ENCODE measurements at places on chromosomes 2 and 18.

- no peak for DNase-seq
Observed at GRCh38 chr2:7502336-7502735, 585.1 kb downstream of the RNF144A start.

DNA sequence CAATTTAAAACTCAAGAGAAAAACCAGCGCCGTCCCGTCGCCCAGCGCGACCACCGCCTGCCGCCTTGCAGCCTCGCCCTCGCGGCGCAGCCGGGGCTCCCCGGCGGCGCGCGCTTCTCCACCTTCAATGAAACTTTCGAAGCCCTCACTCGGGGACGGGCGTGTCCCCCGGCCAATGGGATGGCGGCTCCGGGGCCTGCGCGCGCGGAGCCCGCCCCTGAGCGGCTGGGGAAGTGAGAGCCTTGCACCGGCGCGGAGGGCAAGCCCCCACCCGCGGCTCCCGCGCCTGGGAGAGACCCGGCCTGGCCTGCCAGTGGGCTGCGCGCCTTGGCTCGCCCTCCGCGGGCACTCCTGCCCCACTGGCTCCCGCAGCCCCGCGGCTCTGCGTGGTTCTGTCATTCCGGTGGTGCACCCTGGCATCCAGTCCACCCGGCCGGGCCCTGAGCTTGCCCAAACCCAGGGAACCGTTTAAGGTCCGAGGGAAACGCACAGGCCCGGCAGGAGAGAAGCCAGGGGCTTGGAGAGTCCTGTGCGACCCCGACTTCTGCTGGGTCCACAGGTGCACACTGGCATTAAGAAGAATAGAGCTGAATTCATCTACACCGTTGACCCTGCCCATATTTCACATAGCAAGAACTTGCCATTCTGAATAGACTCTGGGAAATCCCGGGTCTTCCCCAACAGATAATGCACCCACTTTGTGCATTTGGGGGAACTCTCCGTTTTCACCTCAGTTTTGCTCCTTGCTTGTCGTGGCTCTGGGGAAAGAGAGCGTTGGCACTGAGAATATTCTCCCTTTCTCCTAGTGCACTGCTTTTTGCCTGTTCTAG lies at the start of gene PIEZO2:
PIEZO2 (minus strand) TSS at position 129 of the 830 bp plus-strand sequence. CDS start 981 bp downstream, outside the sequence.
- peak; percentile 53 for DNase-seq

DNA sequence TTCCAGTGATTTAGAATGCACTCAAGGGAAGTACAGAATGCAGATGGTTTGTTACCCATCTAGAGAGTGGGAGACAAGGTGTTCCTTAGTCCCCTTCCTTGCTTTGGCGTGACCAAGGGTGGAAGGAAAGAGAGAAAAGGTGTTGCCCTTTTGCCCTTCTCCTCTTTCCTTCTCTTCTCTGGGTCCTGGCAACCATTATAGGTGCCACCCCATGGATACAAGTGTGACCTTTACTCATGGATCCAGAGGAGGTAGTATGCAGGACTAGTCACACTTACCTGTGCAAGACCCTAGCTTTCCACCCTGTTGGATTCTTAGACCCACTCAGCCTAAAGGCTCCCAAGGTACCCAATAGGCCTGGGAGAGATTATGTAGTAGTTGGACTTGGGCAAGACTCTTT lies 11.6 kb upstream of the RBFA start:
- DNase-seq, result no peak

DNA sequence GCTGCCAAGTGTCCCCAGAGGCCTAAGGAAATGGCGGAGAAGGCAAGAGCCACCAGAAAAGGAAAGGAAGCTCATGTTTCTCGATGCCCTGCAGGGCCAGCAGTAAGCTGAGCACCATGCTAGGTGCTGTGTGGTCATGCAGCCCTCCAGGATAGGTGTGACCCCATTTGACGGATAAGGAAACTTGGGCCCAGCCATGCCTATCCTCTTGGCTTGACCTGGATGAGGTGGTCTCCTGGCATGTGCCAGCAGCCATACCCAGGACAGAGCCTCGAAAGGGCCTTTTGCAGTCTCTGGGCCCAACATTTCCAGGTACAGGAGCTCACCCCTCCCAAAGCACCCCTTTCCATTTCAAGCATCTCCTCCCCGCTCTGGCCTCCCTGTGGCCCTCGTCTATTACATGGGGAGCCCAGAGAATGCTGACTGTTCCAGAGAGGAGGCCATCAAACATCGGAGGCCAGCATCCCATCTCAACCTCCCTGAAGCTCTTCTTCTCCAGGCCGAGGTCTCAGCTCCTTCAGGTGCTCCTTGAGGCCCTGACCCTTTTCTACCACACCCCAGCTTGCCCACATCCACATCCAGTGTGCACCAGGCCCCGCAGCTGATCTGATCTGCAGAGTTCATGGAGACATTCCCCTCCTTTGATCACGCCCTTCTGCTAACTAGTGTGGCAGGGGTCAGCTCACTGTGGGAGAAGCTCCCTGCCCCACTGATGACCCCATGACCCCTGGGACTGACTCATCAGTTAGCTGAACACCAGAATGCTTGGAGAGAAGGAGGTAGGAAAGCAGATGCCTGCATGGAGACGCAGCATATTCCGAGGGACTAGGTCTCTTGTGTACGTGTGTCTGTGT lies 208.4 kb downstream of the TNS1 start:
- DNase-seq, result no peak

DNA sequence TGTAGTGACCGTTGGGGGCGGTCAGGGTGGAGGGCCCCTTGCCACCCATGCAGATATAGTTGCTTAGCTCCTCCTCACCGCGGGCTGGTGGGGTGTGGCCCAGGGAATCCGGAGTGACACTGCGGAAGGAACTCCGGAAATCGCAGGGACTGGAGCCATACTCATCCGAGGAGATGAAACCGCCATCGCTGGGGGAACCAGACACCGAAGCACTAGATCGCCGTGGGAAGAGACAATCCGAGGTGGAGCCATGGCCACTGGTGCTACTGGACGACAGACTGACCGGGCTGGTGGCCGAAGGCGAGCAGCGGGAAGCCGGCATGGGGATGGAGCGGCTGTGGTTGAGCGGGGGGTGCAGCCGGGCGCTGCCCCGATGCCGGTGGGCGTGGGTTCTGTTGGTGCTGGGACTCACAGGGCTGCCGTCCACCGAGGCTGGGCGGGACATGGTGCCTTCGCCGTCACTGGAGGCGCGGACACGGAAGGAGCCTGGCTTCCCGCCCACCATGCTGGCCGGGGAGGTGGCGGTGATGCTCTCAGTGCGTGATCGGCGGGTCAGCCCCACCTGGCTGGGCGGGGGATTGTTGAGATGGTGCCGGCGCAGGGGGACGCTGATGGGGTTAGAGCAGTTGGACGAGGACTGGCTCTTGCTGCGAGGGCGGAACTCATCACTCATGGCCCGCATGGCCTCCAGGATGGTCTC lies 2.2 kb downstream of the IRS1 start:
- DNase-seq, result no peak

DNA sequence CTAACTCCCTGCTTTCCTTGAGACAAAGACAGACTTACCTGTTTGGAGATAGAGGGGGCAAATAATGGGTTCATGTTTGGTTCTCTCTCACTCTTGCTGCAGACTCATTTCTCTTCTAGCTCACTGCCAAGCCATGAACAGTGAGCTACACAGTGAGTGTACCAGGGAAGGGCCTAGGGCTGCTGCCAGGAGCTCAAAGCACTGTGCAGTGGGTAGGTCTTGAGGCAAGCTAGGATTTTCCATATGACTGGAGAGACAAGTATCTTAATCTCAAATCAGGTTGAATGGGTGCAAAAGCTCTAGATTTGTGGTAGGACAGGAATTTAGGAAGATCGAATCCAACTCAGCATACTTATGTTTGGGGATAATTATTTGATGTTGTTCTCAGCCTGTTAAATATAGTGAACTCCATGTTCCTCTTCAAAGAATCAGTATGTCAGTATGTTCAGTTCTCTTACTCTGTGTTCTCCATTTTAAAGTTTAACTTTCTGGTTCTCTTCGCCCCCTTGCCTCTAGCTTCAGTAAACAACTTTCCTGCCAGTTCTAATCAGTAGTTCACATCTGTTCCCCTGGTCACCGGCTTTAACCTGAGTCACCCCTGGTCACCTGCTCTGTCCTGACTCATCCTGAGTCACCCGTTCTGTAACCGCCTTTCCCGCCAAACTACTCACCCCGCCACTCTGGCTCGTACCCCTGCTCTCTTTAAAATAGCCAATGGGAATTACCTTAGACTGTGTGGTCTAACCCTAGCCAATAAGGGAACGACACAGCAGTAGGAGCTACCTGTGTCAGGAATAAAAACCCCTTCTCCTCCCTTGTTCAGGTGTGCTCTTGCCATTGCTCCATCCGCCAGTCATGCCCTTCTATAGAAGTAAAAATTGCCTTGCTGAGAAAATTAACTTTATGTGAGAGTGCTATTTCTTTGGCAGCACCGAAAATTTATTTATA lies 21.9 kb downstream of the SLC25A52 start:
- DNase-seq, result no peak

- DNase-seq, result peak; percentile 92
Observed at GRCh38 chr2:113324684-113325160, 46.0 kb upstream of the PAX8 start.

DNA sequence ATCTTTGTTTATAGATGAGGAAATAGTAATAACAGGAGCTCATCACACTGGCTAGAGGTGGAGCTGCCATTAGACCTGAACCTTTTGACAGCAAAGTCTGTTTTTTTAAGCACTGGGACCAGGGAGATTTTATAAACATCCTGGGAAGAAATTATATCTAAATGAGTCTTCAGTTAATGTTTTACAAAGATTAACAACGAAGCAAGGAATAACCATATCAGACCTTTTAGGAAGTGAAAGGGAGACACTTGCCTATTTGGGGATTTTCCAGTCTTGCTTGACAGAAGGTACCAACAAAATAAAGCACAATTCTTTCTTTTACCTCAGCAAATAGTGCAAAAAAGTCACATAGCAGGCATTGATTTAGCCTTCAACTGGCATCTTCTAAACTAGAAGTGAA lies 777.0 kb downstream of the CPS1 start:
- no peak for DNase-seq

DNA sequence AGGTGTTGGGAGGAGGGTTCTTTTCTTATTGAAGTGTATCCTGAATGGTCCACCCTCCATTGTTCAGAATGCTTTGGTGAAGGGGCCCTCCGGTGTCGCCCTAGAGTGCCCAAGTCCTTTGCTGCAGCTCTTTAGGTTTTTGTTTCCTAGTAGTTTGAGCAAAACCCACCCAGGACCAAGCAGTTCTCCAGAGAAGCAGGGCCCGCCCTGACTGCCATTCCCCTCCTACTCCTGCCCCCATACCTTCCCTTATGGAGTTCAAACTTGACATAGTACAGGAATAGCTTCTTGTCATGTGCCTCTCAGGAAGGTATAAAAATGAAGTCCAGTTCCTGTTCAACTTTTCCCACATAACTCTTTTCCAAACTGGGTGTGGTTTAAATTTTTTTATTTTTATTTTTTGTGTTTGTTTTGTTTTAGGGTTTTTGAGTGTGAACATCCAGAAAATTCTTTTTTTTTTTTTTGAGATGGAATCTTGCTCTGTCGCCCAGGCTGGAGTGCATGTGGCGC lies 5.6 kb downstream of the MERTK start:
- DNase-seq, result no peak

GRCh38 chr18:45059695-45060094 lies 379.0 kb downstream of the SETBP1 start:
- DNase-seq, result no peak

- DNase-seq, result no peak
Observed at GRCh38 chr2:27965841-27966240, 75.3 kb downstream of the BABAM2 start.

DNA sequence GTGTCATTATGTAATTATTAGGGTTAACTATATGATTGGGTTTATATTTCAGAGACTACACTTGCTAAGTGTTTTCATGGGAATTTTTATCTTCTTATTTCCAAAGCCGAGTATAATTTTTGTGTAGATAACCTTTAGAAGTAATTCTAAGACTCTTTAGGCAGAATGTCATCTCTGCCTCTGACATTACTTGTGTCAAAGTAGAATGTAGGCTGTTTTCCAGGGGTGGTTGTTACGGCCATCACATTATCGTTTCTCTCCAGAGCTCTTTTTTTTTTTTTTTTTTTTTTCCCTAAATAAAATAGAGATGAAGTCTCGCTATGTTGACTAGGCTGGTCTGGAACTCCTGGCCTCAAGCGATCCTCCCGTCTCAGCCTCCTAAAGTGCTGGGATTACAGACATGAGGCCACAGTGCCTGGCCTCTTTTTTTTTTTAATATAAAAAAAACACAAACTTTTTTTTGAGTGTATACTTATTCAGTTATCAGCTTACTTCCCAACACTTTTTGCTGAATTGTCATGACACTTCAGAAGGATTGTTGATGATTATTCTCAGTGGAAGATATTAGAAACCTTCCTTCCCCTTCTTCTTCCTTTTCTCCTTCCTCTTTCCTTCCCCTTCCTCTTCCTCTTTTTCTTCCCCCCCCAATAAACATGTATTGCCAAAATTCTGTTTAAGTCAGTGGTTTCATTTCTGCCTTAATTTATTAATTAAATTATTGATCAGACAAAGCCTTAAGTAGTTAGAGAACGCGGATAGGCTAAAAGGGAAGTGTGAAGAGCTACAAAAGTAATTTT lies 2.3 kb downstream of the PIKFYVE start:
- no peak for DNase-seq

All from NCI-H2171 treated with DMSO at 0.1 percent for 48 hours (cell line).